Amniotic epithelial cell (primary cell): ENCODE measurements at places on chromosomes 1 and 21.

- DNase-seq: peak; percentile 95
Measured at GRCh38 chr1:1360506-1361169, 2.3 kb upstream of the MXRA8 start.

DNA sequence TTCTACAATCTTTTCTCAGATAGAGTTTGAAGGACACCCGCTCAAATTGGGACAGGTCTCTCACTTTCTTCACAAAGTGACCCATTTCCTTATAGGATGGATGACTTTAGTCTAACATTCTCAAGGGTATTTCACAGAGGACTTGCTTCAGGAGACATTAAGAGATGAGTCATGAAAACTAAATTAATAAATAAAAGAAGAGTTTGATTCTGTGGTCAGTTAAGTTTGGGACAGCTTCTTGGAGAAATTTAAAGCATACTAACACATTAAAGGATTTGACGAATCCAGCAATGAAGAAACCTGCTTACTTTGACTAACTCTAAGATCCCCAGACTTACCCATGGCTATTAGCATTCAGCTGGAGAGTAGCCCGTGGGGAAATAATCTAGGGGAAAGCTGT lies 95.6 kb upstream of the RAB3GAP2 start:
- no peak for DNase-seq

DNA sequence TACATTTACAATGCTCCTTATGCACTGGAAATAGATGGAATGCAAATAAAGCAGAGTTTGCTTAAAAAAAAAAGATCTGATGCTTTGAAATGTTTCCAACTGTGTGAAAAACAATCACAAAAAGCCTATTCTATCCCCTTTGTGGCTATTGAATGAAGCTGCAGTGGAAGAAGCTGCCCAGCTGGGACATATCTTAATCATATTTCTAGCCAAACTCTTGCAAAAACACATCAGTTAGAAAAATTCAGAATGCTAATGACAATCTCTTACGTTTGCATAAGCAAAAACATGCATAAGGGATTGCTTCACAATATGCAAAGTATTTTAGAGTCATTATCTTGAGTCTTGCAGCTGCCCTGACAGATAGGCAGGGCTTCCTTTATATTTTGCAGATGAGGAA lies 526.4 kb upstream of the USP24 start:
- peak; percentile 62 for DNase-seq

GRCh38 chr1:8347635-8348034 lies 29.7 kb downstream of the SLC45A1 start:
- DNase-seq: no peak

- DNase-seq: no peak
Measured at GRCh38 chr1:234912548-234913277, 215.9 kb downstream of the TOMM20 start.

- peak; percentile 13 for DNase-seq
Measured at GRCh38 chr1:10943991-10944730, 68.3 kb upstream of the TARDBP start.

DNA sequence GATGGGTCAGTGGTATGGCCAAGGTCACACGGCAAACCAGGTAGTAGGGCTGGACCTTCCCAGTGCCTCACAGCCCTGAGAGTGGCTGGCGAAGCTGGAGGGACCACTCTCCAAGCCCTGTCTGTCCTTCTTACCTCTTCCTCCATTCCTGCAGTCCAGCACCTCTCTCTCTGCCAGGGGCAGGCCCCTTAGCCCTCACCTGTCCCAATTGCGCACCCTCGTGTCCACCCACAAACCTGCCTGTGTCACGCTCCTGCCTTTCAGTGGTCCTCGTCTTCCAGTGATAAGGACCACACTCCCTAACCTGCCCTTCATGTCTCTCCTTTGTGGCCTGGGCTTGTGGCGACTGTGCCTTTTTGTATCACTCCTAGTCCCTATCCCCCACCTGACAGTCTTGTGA lies 3.4 kb downstream of the PODN start:
- no peak for DNase-seq

GRCh38 chr1:191870490-191870889 lies 287.8 kb upstream of the RGS18 start:
- no peak for DNase-seq

GRCh38 chr1:206631085-206631509 lies 4.2 kb upstream of the DYRK3 start:
- peak; percentile 86 for DNase-seq

DNA sequence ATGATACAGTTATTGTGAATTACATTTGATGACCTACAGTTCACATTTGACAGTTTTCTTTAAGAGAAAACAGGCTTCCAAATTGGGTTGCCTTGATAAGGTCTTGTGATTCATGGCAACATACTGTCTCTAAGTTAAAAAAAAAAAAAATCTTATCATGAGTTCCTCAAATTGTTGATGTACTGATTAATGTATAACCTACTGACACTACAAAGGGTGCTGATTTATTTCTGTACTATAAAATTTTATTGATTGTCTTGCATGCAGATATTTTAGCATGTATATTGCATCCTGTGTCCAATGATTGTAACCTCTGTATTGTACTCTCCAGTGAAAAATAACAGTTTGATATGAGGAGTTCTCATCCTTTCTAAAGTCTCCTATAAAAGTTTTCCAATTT lies 197.3 kb upstream of the IVNS1ABP start:
- DNase-seq: no peak

DNA sequence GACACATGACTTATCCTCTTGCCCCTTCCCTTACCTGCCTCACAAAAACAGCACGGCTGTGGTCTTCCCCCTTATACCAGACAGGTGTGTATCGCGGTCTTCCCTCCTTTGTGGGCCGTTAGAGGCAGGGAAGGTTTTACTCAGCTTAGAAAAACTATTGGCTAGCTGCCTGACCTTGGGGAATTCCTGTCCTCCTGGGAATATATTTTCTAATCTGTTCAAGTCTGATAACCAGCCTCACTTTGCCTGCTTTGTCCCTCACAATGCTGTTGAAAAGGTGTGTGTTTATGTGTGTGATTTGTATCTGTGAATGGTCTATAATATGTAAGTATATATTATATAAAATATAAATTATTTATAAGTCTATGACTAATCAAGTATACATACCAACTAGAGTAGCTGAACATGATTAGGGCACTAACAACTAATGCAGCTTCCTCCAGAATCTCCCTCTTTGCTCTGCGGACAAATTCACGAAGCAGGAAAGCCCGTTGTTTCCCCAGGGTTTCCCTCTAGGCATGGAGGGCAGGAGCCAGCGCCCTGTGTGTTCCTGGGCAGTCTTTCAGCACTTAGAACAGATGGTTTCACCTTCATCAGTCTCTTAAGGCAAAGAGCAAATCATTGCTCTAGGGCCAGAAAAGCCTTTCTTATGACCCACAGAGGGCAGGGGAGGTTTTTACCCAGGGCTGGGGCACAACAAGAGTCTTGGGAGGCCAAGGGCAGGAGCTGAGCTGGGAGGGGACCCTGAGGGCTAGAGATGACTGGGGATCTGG lies 25.6 kb downstream of the SLC26A9 start:
- DNase-seq: no peak

- DNase-seq: peak; percentile 21
Measured at GRCh38 chr21:42187976-42188653, 30.8 kb upstream of the ABCG1 start.

GRCh38 chr21:43004926-43005325 lies 30.6 kb downstream of the PKNOX1 start:
- DNase-seq: no peak

GRCh38 chr1:203199816-203200571 lies 13.5 kb upstream of the CHI3L1 start:
- DNase-seq: peak; percentile 96

DNA sequence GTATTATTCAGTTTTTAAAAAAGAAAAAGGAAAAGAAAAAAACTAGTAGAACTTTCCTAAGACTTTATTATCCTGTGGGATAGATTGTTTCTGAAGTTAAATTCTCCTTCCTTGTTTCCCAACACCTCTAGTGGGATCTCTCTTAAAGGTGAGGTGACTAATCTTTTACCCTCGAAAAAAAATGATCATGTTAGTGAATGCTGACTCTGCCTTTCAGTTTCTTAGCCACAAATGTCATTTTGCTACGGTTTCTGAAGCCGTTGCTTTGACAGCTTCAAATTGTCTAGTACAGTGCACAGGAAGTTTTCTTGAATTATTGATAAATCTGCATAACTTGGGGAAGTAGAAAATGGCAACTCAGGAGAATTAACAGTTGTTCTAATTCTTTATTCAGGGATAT lies 13.0 kb upstream of the NEK7 start:
- DNase-seq: no peak

GRCh38 chr1:24704411-24705259 lies 40.6 kb upstream of the CLIC4 start:
- DNase-seq: peak; percentile 97

- no peak for DNase-seq
Measured at GRCh38 chr1:3518756-3519155, 64.3 kb downstream of the ARHGEF16 start.

DNA sequence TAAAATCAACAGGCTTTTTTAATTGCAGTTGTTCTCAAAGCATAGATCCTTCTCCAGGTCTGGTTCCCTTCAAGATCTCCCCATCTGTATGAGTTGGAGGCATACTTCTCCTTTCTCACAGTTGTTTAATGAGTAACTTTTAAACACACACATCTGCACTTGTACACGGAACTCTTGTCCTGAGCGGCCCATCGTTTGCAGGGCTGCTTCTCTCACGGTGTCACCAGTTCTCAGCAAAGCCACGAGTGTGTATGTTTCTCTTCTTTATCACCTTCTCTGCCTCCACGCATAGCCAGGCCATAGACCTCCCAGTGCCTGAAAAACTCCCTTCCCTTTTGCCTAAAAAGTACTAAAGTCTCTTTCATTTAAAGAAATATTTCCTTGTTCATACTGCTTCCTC lies 68.7 kb upstream of the ROR1 start:
- DNase-seq: no peak

GRCh38 chr1:180887841-180888240 lies 24.9 kb upstream of the KIAA1614 start:
- DNase-seq: no peak

DNA sequence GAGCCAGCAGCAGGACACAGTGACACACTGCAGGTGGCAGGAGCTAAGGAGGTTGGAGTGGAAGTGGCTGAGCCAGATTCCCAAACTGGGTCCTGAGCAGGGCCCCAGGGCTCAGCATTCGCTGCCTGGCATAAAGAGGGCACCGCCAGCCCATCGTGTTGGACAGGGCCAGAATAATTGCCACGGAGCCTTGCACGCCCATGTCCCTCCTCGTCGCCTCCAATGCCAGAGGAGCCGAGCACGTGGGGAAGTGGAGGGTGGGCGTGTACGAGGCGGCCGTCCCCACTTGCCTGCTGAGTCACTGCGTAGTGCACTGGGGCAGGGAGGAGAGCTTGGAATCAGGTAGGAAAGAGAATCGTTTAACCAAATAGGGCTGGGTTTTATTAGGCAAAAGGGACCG lies 26.1 kb upstream of the LRRC47 start:
- no peak for DNase-seq

- DNase-seq: peak; percentile 87
Measured at GRCh38 chr1:45843474-45843905, 40.1 kb downstream of the MAST2 start.

- no peak for DNase-seq
Measured at GRCh38 chr21:35530766-35531165, 481.7 kb upstream of the RUNX1 start.

DNA sequence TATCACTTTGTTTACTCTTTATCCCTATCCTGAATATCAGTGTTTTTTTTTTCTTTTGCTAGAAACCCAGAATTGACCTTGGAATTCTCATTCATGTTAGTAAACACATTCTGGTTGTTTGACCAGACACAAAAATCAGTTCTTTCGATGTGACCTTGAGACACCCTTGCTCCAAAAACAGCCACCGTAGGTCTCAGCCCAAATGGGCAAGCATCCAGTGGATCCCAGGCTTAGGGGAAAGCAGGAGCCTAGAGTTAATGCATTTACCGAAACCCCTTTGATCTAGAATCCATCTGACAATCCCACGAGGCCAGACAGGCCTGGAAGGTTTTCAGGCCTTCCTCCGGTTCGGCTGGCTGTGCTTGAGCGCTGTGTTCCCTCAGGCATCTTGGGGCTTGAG lies 47.6 kb downstream of the IRF2BP2 start:
- no peak for DNase-seq

DNA sequence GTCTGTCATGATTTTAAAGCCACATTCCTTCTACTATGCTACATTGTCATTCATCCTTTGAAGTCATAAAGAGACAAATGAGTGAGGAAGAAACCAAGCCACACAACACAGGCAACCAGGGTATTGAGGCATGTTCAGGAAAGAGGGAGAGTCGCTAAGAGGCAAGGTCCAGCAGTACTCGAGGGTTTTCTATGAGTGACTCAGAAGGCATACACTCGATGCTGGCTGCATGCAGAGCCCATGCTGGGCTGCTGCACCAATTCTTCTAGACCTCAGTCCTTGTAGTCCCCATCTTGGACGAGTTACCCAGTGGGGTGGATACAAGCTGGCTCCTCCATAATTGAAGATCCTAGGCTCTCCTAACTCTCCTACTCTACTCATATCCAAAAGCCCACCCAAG lies 57.6 kb downstream of the OLFML2B start:
- DNase-seq: peak; percentile 3

GRCh38 chr1:113941245-113941559 lies 12.1 kb downstream of the HIPK1 start:
- DNase-seq: no peak

DNA sequence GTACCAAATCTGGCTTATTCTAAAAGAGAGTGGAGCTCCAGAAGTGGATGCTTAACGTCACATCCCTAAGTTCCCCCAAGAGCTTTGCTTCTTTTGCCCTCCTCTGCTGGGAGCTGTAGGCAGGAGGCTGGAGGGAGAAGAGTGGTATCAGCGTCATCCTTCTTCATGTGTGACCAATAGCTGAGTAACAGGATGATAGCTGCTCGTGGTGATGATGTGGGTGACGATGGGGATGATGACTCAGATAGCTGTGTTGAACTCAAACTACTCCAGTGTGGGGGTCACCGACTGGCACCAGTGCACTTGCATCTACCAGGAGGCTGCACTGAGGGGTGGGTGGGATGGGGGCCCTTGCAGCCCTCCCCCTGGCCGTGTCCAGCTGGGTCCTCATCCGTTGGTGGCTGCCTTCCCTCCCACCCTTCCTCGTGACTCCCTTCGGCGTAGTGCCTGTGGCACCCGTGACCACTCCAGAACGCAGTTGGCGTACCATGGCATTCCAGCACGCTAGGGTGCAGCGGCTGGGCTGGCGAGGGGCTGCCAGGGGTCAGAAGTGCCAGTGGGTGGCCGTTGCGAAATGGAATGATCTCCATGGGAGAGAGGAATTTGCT lies 1.1 kb downstream of the IGFN1 start:
- peak; percentile 85 for DNase-seq
